ENCODE measurements at places on chromosomes 7 and 10.

DNA sequence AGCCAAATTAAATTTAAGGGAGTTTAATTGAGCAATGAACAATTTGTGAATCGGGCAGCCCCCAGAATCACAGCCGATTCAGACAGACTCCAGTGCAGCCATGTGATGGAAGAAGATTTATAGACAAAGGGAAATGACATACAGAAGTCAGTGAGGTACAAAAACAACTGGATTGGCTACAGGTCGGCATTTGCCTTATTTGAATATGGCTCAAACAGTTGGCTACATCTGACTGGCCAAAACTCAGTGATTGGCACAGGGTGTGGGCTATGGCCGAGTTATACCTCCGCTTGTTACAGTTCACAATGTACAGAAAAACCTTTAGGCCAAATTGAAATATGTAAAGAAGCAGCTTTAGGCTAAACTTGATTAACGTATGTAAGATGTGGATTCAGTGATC lies 30.8 kb upstream of the EIF4H start:
- DNase-seq: no peak

DNA sequence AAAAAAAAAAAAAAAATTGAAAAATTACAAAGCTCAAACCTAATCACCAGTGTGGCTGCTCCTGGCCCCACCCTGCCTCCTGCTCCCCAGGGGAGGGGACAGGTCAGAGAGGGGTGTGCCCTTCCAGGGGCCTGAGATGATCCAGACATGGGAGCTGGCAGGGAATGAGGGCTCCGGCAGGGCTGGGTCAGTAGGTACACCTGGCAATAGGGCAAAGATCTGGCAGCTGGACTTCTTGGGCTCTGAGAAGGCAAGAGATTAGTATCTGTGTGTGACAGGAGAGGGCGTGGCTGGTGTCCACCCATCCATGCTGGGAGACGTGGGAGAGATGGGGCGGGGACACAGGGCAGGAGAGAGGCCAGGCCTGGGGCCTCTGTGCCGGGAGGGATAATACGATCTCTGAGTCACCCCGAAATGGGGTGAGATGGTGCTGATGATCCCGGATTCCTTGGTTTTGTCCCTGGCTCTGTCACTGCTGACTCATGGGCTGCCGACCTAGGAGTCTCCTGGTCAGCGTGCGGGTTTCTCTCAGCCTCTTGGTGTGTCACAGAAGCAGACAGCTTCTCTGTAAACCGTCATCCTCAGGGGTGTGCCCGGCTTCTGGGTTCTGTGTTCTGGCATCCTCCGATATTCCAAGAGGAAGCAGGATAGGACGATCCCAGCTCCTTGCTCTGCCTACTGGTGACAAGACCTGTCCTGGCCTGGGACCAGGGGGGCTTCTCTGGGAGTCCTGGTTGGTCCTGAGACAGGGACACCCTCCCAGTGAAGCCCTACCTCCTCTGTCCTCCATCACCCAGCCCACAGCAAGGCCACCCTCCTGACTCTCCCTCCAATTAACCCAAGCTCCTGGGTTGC lies 8.2 kb upstream of the CLDN4 start:
- peak; percentile 48 for DNase-seq

DNA sequence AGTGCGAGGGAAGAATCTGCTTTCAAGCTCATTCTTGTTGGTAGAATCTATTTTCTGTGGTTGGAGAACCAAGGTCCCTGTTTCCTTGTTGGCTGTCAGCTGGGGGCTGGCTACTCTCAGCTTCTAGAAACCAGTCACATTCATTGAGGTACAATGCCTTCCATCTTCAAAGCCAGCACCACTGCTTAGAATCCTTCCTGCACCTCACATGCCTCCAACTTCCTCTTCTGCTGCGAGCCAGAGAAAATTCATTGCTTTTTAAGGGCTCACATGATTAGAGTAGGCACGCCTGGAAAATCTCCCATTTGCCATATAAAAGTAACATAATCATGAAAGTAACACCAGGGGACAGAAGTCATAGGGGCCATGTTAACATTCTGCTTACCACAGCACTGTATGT lies 28.7 kb downstream of the TES start:
- no peak for DNase-seq

DNA sequence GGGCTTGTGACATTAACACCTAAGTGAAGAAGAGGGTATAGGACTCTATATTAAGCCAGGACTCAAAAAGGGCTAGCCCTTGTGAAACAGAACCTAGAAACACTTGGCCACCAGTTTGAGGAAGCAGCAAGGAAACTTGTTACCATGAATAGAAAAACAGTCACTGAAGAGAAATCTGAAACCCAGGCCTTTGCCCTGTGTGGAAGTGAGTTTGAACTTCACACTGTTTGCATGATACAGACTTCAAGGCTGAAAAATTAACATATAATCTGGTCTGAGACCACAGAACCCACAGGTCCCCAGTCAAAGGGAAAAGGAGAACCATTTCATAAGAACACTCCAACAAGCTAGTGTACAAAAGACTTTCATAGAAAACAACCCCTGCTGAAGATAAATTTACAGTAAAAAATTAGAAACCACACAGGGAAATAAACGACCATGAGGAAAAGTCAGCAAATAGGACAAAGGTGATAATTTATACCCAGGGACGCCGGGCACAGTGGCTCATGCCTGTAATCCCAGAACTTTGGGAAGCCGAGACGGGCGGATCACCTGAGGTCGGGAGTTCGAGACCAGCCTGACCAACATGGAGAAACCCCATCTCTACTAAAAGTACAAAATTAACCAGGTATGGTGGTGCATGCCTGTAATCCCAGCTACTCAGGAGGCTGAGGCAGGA lies 76.1 kb downstream of the SKIDA1 start:
- peak; percentile 55 for DNase-seq

GRCh38 chr7:76332078-76332477 lies 26.7 kb downstream of the YWHAG start:
- DNase-seq: no peak

- DNase-seq: no peak
Observed at GRCh38 chr10:283916-284356, 148.7 kb downstream of the ZMYND11 start.

DNA sequence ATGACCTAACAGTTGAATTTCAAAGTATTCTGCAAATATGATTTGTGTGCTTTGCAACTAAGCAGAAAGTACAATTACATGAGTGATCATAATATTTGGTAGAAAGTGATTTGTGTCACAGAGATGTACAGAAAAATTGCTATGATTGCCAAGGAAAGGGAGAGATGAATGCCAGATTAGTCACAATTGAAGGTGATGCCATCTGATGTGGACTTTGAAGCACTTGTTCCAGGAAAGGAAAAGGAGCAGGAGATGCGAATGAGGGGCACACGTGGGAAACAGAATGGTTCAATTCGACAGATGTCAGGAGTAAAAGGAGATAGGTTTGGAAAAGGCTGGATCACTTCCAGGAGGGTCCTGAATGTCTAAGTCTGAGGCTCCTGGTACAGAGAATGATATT lies 153.1 kb upstream of the LAMB4 start:
- DNase-seq: no peak

- DNase-seq: no peak
Observed at GRCh38 chr7:117995850-117996650, 122.8 kb upstream of the CTTNBP2 start.

DNA sequence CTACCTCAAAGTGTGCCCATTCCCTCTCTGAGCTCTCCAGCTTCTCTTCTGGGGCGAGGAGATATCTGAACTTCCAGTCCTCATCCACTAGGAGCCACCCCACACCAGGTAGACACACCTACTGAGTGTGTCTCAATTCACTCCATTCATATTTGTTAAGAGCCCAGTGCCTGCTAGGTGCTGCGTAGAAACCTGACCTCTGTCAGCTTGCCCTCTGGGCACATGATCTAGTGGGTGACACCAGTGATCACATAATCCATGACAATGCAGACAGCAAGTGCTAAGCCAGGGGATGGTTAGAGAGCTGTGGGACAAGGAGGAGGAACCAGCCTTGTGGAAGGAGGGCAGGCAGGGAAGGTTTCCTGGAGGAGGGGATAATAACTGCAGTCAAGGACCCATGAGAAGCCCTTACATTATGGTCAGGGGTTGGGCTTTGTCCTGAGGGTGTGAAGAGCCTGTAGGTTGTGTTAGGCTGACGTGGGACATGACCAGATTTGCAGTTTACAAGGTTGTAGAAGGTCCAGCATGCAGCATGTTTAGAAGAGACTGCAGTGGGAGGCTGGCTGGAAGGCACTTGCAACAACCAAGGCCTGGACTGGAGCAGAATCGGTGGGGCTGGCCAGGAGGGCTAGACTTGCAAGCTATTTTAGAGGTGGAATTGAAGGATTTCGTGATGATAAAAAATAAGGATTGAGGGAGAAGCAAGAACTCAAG lies 81.8 kb downstream of the COL13A1 start:
- DNase-seq: peak; percentile 14

DNA sequence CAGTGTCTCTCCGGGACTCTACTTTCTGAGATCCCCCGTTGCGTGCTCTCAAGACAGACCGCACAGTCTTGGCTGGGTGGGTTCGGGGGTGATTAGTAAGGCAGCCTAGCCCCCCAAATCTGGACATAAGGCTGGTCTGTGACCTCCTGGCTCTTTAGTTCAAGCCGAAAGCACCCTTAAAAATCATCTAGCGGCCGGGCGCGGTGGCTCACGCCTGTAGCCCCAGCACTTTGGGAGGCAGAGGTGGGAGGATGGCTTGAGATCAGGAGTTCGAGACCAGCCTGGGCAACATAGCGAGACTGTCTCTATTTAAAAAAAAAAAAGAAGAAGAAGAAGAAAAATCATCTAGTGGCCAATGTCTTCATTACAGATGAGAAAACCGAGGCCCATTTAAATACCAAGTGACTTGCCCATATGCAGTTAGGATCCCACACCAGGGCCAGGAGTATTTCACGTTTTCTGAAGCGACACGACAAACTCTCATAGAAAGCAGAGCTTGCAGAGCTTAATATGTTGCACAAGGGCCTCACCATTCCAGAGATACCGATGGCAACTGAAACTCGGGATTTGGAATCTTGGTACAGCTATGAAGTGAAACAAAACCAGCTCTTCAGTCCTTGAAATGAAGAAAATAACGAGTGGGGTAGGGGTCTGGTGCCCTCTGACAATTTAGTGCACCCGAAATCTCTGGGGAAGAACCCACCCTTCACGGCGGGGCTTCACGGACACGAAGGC lies 703 bp upstream of the HILPDA start:
- DNase-seq: peak; percentile 59

DNA sequence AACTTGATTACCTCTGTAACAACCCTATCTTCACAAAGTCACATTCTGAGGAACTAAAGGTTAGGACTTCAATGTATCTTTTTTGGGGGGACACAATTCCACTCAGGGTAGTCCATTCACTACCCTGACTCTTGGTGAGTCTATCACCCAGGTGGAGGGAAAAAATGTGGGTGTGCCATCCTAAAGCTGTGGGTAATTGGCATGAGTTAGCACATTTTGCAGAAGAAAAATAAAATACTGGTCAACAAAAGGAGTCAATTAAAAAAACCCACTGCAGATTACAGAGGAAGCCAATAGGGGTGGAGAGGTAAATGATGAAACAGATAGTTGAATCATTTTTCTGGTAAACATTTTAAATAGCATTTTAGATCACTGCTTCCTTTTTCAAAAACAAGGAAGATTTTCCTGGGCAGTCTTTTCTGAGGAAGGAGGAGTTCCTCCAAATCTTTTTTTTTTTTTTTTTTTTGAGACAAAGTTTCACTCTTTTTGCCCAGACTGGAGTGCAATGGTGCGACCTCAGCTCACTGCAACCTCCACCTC lies 5.1 kb upstream of the BLVRA start:
- peak; percentile 43 for DNase-seq

DNA sequence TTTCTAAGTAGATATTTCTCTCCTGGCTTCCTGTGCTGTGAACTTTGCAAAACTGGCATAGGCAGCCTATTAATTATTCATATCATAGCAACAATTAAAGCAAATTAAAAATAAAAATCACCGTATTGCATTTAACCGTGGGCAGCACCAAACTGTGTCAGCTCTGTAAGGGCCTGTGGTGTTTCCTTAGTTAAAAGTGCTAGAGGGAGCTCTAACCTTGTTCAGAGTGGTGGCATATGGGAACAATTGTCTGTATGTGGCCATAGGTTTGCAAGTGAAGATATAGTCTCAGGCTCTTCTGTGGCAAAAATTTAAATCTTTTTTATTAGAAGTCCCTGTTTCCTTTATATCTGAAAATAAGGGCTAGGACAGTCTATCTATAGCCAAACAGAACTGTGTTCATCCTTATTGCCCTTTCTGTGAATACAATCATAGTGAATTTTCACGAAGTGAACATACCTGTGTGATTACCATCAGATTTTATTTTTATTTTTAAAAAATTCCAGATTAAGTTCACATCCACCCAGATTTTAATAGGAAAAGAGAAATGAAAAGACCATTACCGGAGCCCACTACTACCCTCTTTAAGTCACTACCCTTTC lies 92.6 kb downstream of the POLL start:
- DNase-seq: peak; percentile 86

GRCh38 chr7:3120513-3120912 lies 76.8 kb upstream of the CARD11 start:
- no peak for DNase-seq

DNA sequence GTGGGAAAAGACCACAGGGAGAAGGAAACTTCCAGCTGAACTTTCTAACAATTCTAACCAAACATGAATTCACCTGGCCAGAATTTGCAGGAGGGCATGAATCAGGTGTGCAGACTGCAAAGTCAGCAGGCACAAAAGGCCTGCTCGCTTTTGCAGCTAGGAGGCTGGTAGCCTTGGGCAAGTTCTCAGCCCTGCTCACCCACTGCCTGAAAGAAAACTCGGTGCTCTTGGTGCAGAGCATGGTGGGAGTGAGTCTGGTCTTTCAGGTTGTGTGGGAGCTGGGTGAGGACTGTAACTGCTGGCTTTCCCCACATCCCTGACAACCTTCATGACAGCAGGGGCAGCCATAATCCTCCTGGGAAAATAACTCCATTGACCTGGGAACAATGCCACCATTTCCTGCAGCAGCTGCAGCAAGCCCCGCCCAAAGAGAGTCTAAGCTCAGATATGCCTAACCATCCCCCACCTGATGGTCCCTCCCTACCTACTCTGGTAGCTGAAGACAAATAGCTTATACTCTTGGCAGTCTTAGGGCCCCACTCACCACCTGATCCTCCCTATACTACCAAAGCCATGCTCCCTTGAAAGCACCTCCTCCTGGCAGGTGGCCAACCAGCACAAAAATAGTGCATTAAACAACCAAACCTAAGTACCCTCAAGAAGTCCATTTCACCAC lies 31.6 kb downstream of the ZNF117 start:
- no peak for DNase-seq

- no peak for DNase-seq
Observed at GRCh38 chr7:87858417-87859100, 17.6 kb downstream of the SLC25A40 start.

- DNase-seq: peak; percentile 76
Observed at GRCh38 chr10:125868372-125868975, 12.6 kb downstream of the DHX32 start.

GRCh38 chr10:94324609-94325233 lies 38.0 kb downstream of the NOC3L start:
- DNase-seq: no peak

DNA sequence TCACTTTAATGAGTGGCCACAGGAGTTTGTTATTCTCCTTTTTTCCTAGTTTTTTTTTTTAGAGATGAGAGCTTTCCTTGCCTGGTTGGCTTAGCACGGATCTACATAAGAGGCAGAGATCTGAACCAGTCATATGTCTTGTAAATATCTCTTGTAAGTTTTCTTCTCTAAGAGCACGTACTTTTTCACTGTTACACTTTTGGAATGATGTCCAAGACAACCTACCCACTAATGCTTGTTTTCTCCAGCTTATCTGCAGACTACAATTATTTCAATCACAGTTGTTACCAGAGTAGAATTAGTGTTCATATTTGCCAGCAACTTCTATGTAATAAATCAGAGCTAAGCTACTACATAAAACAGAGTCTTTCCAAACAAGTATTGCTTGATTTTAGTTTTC lies 444.6 kb downstream of the KCNMA1 start:
- no peak for DNase-seq

Data from hematopoietic multipotent progenitor cell treated with erythropoietin and hydrocortisone succinate and interleukin-3 and kit ligand, for 4 days (in vitro differentiated cells).